ENCODE measurements at places on chromosomes 2 and 18. TPM values are rescaled to one million over a fixed set of nuclear protein-coding genes. Genes with fewer than 3 reads are reported as not detected.

DNA sequence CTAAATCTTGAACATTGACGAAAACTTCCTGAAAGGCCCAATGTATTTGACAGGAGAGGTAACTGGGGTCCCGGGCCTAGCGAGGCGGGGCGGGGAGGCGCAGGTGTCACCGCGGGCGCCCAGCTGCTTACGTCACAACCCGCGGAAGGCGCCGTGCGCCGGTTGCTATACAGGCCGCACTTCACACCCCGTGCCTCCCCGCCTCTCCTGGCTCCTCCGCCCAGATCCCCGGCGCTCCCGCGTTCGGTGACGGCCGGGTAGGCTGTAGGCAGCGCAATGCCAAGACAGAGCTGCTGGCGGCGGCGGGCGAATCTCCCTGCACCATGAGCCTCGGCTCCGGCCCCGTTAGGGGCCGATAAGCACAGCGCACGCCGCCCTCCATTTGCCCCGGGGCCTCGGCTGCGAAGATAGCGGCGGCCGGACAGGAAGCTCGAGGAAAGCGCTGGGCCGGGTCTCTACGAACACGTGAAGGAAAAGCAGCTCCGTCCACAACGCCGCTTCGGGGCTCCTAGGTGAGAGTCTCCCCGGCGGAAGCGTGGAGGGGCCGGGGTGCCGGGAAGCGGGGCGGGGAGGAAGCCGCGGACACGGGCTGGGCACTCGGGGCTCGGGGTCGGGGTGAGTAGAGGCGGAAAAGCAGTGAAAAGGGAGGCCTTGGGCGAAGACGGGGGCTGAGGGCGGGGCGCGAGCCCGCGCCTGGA is at the start of gene RNF138:
TSS of gene RNF138 (plus strand) at position 151 of the 698 bp plus-strand sequence. CDS start 903 bp downstream, outside the sequence.
- DNase-seq = peak; percentile 57

GRCh38 chr2:240386326-240386725 is 49.1 kb upstream of the GPC1 start:
- no peak for DNase-seq

DNA sequence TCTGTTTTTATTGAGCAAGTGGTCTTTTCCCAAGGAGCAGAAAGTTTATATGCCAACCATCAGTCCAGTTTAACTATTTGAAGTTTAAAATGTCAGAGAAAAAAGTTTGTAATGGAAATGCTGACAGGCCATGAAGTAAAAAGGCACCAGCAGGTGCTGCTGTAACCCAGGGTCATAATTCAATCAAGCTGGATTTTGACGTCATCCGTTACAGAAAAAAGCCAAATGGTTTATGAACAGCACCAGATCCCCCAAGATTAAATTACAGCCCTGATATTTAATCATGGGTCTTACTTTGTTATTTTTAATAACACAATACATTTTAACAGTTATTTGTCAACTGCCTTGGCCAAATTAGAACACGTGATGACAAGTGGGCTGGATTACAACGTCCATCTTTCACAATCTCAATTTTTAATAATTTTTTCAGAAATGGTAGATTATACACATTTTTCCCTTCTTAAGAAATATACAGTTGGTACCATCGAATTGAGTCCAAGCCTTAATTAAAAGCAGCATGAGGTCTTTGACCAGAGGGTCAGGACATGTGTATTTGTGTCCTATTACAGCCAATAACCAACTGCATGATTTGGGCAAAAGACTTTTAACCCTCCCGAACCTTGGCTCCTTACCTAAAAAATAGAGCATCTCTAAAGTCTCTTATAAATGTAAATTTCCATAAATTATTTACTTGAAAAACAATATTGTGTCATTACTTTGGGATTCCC is 10.0 kb downstream of the TCF4 start:
- no peak for DNase-seq

DNA sequence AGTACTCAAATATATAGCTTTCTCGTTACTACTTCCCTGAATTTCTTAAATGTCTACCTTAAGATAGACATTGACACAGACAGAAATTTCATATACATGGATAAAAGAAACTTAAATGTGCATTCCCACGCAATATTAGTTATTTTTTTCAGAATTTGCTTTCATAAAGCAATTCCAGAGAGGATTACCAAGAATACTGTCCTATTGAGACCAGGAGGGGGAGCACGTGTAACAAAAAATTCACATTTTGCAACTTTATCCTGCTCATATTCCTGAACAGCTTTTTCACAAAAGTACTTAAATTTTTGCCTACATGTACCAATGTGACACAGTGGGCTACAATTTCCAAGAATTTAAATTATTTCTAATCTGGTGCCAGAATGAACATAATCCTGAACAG is 30.7 kb upstream of the ERCC3 start:
- DNase-seq = peak; percentile 27

GRCh38 chr2:143230506-143231253 is 101.5 kb downstream of the ARHGAP15 start:
- no peak for DNase-seq

DNA sequence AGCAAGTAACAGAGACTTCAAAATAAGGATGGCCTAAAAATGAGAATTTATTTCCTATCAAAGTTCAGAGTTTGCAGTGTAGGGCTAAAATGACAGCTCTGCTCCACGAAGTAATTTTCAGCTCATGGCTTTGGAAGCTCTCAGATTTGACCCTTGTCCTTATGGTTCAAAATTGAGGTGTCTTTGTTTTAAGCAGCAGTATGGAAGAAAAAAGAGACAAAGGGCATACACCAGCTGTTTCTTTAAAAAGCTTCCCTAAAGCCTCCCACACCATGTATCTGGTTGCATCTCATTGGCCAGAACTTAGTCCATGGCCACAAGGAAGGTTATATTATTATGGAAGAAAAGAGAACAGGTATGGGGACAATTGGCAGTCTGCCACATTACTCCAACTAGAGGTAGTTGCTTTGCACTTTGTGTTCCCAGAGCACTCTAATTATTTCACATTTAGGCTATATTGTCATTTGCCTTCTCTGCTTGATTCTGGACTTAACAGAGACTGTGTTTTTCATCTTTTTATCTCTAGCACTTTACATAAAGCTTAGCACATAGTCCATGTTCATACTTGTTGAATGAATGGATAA is 180.4 kb downstream of the MCFD2 start:
- no peak for DNase-seq

- no peak for DNase-seq
Measured at GRCh38 chr18:57635003-57635822, 13.6 kb upstream of the NARS1 start.

- DNase-seq = no peak
Measured at GRCh38 chr2:33511141-33511540, 34.7 kb downstream of the RASGRP3 start.

DNA sequence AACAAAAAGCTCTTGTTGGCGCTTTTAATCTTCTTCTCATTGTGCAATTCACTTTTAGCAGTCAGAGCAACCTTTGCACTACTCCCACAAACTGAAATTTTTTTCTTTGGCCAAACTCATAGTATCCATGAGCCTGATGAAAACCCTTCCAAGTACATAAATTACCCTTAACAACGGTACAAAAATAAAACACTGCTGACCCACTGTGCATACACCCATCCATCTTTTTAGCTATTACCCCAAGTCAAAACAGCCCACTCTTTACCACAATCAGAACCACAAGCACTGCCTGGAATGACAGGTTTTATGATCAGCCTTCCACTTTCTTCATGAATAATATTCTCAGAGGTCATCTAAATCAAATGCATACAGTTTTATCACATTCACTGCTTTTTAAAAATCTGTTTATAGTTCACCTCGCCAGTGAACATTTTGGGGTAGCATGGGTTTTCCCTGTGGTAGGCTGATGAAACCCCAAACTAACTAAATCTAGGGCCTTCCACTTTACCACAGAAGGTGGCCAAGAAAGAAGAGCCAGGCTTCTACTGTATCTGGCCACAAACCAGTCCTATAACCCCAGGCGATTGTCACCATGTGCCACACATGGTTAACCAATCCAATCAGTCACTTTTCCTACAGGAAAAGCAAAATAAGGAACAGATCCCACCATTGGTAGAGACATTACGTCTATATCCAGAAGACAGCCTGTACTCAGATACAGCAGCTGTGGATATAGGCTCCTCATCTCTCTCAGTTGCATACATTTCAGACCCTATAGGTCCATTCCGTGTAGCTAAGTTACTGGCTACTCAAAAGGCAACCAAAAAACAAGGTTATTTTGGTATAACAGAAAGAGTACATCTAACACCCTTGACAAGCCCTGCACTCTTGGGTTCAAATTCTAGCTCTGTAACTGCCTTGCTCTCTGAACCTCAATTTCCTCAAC is 171.3 kb downstream of the THADA start:
- no peak for DNase-seq

DNA sequence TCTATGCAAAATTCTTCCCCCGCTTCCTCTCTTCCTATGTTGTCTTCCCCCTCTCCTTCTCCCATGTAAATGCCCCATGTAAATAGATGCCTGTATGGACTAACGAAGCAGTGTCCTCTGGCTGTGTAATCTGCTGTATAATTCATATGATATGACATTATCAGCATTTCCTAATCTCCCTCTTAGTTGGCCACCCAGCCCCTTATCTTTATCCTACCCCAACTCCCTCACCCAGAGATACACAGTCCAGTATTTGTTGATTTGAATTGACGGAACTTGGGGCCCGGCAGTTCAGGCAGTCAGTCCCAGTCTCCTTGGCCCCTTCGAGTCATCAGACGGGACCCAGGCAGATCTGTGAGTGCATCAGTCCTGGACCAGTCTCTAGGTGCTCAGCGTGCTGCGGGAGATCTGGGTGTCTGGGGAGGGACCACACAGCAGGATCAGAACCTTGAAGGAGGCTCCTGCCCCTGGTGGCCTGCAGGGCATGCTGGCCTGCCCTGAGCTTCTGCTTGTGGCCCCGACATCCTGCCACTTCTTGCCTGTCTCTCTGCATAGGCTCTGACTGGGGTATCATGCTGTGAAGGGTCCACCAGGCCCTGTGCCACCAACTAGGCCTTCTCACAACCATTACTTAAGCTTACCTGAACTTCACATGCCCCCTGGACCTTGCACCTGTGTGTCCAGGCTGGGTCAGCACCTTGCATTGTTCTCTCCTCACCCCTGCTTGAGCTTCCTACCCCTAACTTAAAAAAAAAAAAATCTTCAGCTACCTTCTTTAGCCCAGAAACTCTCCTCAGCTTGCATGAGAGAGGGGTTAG is 88.1 kb upstream of the ATL2 start:
- no peak for DNase-seq

GRCh38 chr2:84878459-84878858 is 2.4 kb downstream of the TRABD2A start:
- DNase-seq = no peak

DNA sequence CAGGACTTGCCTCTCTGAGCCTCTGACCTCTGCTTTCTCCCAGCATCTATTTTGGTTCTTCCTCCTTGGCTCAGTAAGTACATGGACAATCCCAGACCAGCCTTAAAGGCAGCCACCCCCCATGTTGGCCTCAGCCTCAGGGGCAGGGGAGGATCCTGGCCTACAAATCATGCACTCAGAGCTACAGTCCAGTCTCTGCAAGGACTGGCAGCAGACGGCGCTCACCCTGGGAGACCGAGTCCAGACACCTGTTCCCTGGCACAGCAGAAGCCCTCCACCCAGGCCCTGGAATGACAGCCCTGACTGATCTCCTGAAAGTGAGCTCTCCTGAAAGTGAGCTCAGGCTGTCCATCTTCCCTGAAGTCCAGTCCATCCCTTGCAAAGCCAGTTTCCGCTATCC is 25.7 kb upstream of the PTPN4 start:
- no peak for DNase-seq

DNA sequence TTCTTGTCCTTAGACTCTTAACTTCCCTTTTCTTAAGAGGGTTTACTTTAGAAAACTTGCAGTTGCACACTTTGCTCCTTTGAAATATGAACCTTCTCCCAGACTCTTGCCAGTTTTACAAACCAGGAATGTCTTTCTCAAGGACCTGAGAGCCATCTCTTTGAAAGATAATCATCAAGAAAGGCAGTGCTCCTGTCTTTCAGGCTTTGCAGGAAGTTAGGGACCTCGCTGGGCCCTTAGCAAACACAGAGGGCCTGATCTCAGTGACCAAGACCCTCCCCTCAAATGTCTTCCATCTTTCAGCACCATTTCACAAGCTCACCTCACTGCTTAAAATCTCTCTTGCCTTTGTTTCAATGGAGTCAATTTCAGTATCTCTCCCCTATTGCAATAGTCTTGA is 32.0 kb upstream of the NYAP2 start:
- no peak for DNase-seq

DNA sequence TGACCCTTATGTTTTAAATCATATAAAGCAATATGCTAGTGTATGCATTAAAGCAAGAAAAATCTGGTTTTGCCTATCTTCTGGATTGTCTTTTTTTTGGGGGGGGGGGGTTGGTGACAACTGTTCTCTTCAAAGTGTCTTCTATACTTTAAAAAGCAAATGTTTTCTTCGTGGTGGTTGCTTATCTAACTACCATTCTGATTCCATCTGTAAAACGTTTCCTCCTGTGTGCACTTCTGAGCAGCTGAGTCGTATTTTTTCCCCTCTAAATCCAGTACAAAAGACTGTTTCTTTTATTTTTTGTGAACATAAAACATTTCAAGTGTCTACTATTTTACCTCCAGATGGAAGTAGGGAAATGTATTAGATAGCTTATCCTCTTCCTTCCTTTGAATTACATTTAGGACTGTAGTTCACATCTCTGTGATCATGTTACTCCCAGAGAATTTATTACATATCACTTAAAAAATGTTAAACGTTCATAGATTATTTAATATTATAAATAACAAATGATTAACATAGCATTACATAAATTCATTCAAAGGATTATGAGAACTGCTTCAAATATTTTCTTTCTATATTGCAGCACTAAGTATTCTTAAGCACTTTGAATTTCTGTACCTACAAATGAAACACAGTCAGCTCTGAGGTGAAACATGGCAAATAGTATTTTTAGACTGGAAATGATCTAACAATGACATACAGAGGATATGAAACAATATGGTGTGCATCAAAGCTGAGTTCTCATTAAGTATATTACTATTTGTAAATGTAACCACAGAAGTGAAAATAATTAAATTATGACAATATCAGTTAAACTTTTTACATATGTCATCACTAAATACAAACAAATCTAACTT is 56.4 kb downstream of the SCN3A start:
- DNase-seq = no peak

DNA sequence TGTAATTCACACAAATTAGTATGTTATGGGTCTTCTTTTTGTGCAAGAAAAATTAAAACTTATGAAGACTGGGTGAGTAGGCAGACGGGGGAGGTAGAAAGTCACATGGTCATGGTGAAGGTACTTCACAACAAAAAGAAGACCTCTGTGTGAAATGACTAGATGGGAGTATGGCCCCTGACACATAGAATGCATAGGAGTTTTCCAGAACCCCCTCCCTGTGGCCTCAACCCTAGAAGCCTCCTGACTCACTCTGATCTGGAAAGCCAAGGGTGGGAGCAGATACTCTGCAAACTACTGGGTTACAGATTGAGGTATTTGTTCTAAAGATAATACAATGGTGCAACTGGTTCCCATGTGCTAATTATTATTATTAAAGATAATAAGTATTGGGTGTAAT is 23.2 kb downstream of the SATB2 start:
- no peak for DNase-seq

Gene DES
- not detected for total RNA-seq

Gene ARL6IP6
- 21.7 TPM for total RNA-seq

Gene CKAP2L
- 10.3 TPM for total RNA-seq

Gene GPR75
- total RNA-seq = 1.8 TPM

Gene IMPA2
- 10.2 TPM for total RNA-seq

Gene GPR45
- not detected for total RNA-seq

Gene RAB6C
- not detected for total RNA-seq

Gene SAG
- total RNA-seq = not detected
